ENCODE measurements at places on chromosomes 1 and 21.

DNA sequence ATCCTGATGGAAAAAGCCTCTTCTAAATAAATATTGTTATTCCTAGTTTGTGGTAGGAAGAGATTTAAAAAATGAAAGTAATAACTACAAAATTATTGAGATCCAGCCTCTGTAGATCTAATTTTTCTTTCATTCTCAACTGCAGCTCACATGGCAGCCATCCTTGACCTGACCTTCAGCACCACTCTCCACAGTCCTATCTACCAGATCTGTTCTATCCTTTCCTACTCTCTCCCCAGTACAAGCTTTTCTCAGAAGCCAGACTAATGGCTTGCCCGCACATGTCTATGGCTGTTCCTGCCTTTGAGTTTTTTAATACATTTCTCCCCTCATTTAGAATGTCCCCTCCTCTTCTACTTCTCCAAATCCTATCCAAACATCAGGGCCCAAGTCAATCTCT lies 51.5 kb downstream of the MACO1 start:
- DNase-seq, result no peak

GRCh38 chr21:32270748-32271147 lies 8.1 kb downstream of the MIS18A start:
- DNase-seq, result no peak

DNA sequence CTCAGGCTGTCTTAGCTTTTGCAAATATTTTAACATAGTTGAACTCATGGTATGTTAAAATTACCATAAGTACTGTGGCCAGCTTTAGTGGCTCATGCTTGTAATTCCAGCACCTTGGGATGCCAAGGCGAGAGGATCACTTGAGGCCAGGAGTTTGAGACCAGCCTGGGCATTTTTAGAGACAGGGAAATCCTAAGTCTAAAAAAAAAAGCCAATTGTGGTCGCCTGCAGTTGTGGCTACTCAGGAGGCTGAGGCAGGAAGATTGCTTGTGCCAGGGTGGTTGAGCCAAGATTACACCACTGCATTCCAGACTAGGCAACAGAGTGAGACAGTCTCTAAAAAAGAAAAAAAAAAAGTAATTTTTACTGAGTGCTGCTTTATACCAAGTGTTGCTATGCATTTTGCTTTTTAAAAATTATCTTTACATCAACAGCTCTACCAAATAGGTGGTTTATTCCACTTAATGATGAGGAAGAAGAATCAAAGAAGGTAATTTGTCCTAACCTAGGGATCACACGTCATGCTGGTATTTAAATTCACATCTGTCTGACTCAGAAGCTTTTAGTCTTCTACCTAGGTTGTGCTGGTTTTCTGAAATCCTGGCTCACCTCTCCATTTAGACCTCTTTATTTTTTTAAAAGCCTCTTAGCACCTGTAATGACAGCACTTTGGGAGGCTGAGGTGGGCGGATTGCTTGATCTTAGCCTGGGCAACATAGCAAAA lies 16.8 kb downstream of the PPP1R12B start:
- DNase-seq, result no peak

DNA sequence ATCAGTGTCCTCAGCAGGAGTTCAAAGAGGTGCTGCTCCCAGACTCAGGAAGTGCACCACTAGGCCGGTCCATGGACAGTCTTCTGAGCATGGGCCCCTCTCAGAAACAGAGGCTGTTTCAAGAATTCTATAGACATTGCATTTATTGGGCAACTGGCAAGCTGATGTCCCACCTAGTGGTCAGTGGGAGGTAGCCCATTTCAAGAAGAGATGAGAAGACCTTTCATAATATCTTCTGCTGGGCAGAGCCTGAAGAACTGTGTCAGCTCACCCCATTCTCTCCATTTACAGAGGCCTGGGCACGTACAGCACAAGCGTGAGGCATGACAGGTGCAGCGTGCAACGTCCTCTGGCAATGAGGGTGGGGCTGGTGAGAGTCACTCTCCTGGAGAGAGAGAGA lies 216.0 kb downstream of the DYRK1A start:
- DNase-seq, result no peak

GRCh38 chr1:225737866-225738265 lies 39.8 kb upstream of the SRP9 start:
- DNase-seq, result no peak

- no peak for DNase-seq
Observed at GRCh38 chr1:147647796-147648633, 22.3 kb downstream of the ACP6 start.

DNA sequence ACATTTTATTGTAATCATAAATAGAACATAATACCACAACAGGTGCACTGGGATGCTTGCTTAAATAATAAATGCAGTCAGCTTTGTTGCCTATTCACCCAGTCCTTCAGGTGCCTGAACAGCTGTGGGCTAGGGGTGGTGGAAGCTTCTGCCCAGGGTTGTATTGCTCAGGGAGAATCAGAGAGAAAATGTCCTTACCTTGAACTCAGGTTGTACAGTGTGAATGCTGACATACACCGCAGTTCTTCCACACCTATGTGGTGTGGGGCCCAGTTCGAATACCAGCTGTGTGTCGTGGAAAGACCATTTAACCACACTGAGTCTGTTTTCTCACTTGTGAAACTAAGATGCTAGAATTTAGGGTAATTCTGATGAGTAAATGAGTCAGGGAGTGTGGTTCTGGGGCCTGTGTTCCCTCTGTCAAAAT lies 115.7 kb upstream of the ATP1A1 start:
- DNase-seq, result no peak

DNA sequence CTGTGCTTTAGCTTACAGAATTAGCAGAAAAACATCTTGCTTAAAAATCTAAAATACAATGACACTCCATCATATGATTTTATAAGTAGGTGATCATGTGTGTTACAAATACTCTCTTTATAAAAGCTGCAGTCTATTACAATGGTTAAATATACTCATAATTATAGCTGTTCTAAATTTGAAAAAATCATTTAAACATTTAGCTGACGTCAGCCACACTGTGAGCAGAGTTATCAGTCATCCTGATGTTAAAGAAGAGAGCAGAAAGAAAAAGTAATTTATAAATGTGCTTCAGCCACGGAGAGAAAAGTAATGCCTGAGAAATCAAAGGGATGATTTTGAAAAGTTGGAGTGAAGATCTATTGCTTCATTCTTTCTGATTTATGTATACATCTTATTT lies 1325.9 kb upstream of the B3GALT2 start:
- DNase-seq, result no peak

DNA sequence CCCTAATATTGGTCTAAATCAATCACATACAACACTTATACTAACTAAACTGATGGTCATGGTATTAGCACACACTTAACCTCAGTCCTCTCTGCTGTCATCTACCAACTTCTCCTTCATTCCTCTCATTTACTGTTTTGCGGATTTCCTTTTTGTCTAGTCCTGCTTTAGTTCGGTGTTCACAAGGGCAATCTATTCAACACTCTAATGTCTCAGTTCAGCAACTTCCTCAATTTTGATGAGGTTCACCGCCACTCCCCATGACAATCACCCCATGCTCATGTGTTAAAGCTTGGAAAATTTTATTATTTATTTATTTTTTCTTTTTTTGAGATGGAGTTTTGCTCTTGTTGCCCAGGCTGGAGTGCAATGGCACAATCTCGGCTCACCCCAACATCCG lies 301.1 kb downstream of the PTPRC start:
- DNase-seq, result no peak

DNA sequence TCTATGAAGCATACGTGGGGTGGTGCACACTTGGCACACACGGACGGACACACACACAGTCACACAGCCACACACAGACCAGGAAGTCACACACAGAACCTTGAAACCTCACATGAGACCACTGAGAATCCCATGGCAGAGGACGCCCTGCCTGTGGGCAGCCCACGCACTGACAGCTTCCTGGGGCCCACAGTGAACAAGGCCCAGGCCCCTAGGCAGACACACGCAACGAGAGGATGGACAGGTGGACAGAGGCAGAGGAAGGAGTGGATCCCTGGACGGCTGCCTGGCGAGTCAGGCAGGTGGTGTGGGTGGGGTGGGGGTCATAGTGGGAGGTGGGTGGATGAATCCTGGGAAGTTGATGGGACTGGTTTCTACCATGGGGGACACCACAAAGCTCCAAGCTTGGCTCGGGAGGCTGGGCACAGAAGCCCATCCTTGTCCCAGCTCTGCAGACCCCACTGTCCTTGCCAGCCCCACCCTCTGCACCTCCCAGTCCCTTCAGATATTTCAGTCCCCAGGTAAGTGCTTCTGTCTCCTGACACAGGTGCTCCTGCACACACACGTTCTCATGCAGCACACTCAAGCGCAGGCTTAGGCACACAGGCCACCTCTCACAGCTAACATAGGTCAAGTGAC lies 49.1 kb downstream of the WNT9A start:
- DNase-seq, result no peak

DNA sequence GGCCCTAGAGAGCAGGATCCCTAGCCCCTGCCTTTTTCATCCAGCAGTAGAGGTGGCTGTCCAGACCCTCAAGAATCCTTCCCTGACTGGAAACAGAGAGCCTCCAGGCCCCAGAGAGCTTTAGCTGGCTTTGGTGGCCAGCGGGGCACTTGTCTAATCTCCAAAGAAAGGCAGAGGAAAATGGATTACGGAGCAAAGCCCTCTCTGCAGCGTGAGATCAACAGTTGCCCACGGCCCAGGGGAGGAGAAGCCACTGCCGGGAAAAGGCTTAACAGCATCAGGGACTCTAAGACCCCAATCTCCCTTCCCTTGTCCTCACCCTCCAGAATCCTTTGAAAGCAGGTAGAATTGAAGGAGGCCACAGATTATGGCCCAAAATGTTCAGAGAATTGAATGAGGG lies 35.8 kb upstream of the GRIK3 start:
- DNase-seq, result no peak

- DNase-seq, result no peak
Observed at GRCh38 chr1:10556430-10557005, 81.8 kb downstream of the PEX14 start.

DNA sequence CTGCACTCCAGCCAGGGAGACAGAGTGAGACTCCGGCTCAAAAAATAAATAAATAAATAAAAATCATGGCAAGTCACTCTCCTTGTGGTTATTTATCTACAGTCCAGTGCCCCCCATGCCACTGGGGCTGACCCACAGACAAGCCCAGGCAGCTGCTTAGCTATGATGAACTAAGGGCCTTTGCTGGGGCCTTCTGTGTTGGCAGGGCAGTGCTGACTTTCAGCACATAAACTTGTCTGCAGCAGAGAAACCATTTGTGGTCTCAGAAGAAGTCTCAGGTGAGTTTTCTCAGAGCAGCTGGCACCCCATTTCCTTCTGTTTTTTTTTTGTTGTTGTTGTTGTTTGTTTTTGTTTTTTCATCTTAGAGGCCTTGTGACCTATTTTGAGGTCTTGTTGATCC lies 20.9 kb upstream of the CFHR4 start:
- DNase-seq, result no peak

DNA sequence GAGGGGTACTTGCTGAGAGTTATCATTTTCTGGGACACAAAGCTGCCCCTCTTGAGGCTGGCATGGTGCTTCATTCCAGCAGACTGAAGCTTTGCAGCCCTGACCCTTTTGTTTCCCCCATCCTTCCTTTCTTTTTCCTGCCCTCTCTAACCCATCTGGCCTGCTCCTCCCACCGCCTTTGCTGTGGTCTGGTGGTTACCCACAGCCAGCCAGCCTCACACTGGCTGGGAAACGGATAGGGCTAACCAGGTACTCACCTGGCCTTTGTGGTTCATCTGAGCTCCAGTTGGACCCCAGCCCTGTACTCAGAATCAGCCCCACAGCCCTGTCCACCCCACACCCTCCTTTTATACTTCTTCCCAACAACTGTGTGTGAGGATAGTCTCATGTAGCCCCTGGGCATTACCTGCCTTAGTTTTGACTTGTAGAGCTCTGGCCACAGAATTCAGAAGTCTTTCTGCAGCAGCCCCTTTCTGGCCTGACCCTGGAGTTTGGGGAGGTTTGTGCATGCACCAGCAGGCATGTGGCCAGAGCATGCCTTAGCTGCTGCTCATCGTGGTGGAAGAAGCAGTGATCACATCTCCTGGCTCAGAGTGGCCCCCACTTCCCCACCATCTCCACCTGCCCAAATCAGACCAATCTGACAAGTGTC lies 138.0 kb downstream of the TRABD2B start:
- DNase-seq, result no peak

GRCh38 chr1:234716908-234717375 lies 107.0 kb upstream of the IRF2BP2 start:
- no peak for DNase-seq

GRCh38 chr1:209791920-209792319 lies 7.6 kb upstream of the C1orf74 start:
- no peak for DNase-seq

- DNase-seq, result no peak
Observed at GRCh38 chr1:240194120-240194519, 102.4 kb downstream of the FMN2 start.

DNA sequence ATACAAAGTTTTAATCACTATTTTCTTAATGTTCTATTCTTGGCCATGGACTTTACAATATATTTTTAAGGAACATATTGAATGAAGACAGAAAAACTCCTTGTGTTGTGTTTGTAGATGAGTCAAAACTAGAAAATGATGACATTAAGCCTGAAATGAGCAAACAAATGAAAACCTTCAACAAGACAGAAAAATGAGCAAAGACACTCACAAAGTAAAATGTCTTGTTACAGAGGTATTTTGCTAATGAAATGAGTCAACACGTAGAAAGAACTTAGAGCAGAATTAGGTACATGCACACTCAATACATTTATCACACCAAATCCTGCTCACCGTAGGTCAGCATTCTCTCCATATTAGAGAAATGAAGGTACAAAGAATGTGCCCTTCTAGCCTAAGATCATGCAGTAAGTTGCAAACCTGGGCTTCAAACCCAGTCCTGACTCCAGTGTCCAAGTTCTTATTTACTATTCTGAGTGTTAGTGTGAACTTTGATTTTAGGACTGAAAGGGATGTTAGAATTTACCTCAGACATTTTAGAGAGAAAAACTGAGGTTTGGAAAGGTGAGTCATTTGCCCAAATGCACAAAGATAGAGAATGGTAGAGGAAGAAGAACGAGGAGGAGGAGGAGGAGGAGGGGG lies 133.9 kb upstream of the SGIP1 start:
- no peak for DNase-seq

DNA sequence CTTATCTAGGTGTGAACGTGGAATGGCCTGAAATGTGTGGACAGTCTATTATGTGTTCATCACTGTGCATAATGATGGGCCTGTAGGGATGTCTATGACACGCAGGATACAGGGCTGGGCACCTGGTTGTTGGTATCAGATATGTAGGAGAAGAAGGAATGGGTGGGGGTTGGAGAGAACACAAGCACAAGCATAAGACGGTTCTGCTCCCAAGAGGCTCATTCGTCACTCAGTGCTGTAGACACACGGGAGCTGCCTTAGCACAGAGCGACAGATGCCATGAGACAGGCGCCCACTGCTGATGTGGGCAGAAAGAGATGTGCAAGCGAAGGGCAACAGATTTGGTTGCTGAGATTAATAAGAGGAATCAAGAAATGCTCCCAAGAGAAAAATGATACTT lies 256.2 kb downstream of the DISC1 start:
- no peak for DNase-seq

GRCh38 chr1:87155170-87155569 lies 173.5 kb upstream of the LMO4 start:
- DNase-seq, result no peak
